ENCODE measurements at places on chromosomes 16 and 17.

- no peak for DNase-seq
Observed at GRCh38 chr16:16116841-16117240, 106.5 kb downstream of the ABCC6 start.

DNA sequence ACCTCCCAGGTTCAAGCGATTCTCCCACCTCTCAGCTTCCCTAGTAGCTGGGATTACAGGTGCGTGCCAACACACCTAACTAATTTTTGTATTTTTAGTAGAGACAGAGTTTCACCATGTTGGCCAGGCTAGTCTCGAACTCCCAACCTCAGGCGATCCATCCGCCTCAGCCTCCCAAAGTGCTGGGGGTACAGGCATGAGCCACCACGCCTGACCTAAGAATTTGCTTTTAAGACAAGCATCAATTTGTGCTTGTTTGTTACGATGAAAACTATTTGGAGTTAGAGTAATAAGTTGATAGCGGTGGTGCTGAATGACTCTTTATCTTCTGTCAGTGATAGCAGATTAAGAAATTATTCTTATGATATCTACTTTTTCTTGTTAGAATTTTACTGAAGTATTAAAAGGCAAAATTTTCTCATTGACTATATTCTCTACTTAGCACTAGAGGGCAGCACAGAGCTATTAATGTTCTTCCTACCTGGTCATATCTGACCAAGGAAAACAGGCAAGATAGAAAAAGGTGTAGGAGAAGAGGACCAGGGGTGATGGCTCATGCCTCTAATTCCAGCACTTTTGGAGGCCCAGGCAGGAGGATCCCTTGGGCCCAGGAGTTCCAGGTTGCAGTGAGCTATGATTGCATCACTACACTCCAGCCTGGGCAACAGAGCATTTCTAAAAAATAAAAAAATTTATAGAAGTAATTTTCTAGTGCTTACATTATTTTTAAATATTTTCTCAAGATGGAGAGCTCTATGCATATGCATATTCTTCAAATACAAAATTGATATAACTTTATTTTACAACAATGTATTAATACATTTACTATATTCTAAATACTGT, 24.5 kb downstream of the STXBP4 start:
- DNase-seq: no peak

GRCh38 chr17:12402963-12403622, 262.6 kb upstream of the MYOCD start:
- no peak for DNase-seq

GRCh38 chr17:18203308-18203707, 19.7 kb downstream of the ALKBH5 start:
- no peak for DNase-seq

DNA sequence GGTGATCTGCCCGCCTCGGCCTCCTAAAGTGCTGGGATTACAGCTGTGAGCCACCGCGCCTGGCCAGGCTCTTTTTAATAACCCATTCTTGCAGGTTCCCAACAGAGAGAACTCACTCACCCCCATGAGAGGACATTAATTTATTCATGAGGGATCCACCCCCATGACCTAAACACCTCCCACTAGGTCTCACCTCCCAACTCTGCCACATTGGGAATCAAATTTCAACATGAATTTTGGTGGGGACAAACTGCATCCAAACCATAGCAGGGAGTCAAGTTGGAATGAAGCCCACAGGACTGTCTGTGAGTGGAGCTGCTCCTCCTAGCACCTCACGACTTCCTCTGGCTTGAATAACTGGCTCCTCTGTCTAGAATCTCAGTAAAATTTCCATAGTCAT, 85.5 kb downstream of the WWP2 start:
- DNase-seq: no peak

- no peak for DNase-seq
Observed at GRCh38 chr17:60330731-60331130, 61.2 kb downstream of the USP32 start.

DNA sequence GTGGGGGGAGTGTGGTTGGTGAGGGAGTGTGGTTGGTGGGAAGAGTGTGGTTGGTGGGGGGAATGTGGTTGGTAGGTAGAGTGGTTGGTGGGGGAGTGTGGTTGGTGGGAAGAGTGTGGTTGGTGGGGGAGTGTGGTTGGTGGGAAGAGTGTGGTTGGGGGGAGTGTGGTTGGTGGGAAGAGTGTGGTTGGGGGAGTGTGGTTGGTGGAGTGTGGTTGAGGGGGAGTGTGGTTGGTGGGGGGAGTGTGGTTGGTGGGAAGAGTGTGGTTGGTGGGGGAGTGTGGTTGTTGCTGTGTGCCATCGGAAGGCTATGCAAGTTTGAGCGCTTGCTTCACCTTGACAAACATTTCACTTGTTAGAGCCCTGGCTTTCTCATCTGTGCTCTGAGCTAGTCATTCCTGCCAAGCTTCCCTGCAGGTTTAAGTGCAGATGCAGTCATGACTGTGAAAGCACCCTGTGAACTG, 20.1 kb downstream of the MINK1 start:
- no peak for DNase-seq

GRCh38 chr17:81305051-81305630, 10.0 kb upstream of the SLC38A10 start:
- DNase-seq: peak; percentile 54

- no peak for DNase-seq
Observed at GRCh38 chr17:58643147-58643546, 48.7 kb downstream of the TEX14 start.

- DNase-seq: no peak
Observed at GRCh38 chr17:82689077-82689476, 9.4 kb downstream of the RAB40B start.

- DNase-seq: no peak
Observed at GRCh38 chr17:50196036-50196435, 5.4 kb downstream of the COL1A1 start.

DNA sequence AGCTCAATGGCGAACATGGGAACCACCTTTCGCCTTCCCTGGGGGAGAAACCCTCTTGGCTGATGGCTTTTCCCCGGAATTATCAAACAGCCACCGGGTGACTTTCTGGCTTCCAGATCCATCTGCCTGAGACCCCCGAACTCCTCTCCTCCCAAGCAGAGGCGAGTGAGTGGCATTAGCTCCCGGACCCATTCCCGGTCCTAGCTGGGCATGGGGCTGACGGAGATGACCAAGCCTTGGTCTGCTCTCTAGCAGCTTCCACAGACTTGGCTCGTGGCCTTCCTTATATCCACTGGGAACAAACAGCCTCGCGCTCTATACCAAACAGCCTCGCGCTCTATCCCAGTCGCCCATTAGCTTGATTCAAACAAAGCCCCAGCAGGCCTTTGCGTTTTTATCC, 62.4 kb downstream of the CCDC182 start:
- no peak for DNase-seq

DNA sequence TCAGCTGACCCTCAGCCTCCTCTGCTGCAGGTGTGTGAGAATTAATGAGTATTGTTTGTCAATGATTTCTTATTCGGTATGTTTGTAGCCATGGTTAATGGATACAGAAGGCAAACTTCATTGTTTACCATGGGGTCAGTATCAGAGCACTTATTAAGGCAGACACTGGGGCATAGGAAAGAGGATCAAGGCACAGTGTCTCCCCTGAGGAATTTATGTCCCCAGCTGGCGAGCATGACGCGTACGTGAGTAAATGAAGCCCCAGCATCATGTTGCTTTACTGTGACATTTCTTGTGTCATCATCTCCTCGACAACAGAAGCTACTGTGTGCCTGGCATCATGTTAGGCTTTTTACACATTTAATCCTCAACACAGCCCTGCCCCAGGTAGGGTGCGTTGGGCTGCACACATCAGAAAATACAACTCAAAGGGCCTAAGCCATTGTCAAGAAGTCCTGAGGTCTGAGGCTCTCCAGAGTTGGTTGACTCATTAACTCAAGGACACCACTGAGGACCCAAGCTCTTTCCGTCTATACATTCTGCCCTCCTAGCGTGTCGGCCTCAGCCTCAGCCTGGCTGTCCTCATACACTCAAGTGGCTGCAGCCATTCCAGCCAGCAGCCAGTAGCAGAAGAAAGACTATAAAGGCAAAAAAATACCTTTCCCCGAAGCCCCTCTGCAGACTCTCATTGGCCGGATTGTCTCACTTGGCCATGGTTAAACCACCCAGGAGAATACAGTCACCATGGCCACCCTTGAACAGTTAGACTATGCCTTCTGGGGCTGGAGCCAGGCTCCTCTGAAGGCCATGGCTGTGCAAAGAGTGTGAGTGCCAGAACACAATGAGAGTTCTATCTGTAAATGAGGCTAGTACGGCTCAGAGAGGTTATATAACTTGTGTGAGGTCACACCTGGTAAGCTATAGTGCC, 13.9 kb upstream of the ZCCHC14 start:
- no peak for DNase-seq

DNA sequence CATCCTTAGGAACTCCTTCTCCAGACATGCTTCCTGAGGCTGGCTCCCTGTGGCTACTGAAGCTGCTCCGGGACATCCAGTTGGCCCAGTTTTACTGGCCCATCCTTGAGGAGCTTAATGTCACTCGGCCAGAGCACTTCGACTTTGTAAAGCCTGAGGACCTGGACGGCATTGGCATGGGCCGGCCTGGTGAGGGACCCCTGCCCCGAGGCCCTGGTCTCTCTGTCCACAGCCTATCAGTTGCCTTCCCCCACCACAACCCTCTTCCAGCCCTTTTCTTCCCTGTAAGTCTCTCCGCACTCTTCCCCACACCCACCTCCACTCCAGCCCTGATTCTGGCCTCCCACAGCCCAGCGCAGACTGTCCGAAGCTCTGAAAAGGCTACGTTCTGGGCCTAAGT, 2.0 kb downstream of the TNK1 start:
- DNase-seq: no peak

DNA sequence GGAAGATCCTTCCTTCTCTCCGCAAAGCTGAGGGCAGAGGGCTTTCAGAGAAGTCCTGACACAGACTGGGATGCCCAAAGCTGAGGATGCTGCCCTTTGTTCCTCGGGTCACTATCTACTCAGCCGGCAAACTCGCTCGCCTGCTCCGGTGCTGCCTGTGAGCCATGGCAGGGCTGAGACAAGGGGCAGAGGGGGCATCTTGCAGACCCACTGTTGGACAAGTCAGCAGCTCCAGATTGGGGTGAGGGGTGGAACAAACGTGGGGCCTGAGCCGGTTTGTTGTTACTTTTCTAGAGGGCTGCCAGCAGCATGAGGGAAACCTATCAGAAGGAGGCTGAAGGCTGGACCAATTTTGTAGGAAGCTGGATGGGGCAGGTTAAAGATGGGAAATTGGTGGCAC, 47.1 kb upstream of the PIK3R6 start:
- no peak for DNase-seq

- no peak for DNase-seq
Observed at GRCh38 chr17:9309216-9309615, 266.4 kb downstream of the STX8 start.

GRCh38 chr16:81547194-81547938, 102.8 kb downstream of the CMIP start:
- no peak for DNase-seq

DNA sequence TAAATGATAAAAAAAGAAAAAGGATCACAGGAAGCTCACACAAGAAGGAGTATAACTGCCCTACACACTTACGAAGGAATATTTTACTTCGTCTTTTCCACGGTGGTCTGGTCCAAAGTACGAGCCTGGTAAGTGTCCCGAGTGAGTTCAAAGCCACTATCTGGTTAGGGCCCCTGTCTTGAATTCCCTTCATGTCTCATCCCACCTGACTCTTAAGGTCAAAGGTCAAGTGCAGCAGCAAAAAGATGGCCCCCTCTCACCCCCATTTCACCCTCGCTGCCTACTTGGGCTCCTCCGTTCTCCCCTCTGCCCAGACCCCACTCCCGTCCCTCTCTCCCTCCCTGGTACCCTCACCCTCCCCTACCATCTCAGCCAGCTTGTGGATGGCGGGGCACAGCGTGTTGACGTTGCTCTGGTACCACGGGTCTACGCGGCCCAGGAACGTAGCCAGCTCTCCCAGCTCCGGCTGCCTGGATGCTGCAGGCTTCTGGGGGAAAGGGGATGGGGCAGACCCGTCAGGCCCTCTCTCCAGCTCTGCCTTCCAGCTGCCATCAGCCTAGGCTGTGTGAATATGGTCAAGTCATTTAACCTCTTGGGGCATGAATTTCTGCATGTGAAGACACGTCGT, 27.8 kb upstream of the MFSD6L start:
- no peak for DNase-seq

- DNase-seq: no peak
Observed at GRCh38 chr17:38469875-38470274, 41.6 kb downstream of the ARHGAP23 start.

DNA sequence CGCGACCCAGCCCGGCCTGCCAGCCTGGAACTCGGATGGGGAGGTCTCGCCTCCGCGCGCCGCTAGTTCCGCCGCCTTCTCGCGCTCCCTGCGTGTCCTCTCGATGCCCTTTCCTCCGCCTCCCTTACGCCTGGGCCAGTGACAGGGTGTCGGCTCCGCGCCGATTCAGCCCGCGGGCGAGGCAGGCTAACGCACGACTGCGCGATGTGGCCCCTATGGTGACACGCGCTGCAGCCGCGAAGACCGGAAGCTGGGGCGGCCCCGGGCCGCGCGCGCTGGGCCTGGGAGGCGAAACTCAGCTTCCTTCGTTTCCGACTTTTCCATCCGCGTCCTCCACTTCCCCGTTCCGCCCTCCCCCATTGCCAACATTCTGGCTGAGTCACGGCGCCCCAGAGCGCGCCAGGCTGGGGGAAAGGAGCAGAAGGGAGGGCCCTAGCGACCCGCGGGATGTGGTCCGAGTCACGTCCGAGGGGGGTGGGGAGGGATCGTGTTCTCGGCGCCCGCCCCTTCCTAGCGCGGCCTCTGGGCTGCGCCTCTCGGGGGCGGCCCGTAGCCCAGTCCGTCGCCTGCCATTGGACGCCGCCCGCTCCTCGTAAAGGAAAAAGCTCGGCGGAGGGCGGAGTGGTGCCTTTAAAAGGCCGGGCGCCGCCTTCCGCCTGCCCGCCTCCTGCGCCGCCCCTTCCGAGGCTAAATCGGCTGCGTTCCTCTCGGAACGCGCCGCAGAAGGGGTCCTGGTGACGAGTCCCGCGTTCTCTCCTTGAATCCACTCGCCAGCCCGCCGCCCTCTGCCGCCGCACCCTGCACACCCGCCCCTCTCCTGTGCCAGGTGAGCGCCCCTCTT, at the start of gene ALDOA:
TSS of gene ALDOA (plus strand) at position 659 of the 841 bp plus-strand sequence. CDS start 1,138 bp downstream, outside the sequence.
- DNase-seq: peak; percentile 93

- no peak for DNase-seq
Observed at GRCh38 chr17:63843910-63844677, 1.6 kb upstream of the SMARCD2 start.

DNA sequence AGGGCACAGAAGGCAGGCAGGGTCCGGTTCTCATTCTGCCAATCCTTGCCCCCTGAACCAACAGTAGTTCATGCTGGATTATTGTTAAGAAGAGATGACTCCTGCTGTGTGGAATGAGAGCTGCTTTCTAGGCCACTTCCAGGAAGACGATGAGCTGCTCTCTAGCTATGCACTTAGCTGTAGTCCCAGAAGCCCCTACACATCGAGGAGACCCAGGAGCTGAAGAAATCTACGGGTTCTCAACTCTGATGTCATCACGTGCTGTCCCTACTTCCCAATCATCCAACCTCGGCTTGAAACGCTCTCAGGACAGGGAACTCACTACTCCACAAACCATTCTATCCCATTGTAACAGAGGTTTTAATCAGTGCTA, 29.0 kb upstream of the EMP2 start:
- no peak for DNase-seq
